ENCODE measurements at places on chromosomes 6 and 20.

GRCh38 chr20:47198996-47199552, 157.4 kb downstream of the ZMYND8 start:
- no peak for DNase-seq

DNA sequence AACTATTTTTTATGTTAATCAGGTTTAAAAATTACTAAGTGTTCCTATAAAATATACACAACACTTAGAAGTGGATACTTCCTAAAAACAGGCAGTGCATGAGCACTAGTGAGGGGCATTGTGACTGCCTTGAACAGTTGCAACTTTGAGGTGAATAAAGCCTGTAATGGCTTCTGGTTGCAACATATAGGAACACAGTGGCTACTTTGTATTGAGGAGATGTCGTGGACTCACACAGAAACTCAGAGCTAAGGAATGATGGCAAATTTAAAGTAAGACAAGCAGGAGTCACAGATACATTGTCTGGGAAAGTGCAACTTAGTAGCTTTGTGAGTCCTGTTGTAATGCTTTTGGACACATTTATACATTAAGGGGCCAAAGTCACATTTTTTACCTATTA, 861 bp upstream of the HLA-A start:
- no peak for DNase-seq

GRCh38 chr6:106630366-106630765, 988 bp downstream of the QRSL1 start:
- no peak for DNase-seq

GRCh38 chr6:1949538-1949937, 295.9 kb downstream of the GMDS start:
- no peak for DNase-seq

- DNase-seq = no peak
These were observed 62.1 kb downstream of the OLIG3 start for GRCh38 chr6:137432054-137432611.

DNA sequence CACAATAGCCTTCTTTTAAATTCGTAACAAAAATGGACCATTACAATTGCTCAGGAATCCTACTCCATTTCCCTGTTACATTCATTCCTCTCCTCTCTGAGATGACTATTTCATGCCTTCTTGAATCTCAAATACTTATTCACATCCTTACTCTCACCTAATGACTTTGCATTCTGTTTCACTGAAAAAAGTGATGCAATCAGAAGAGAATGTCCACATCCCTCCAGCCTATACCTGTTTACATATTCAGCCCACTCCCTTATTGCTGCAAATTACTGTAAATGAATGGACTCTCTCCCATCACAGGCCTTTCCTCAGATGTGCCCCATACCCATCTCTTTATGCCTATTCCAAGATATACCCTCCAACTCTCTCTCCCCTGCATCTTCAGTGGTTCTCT, 8.6 kb downstream of the TAAR1 start:
- DNase-seq = no peak

DNA sequence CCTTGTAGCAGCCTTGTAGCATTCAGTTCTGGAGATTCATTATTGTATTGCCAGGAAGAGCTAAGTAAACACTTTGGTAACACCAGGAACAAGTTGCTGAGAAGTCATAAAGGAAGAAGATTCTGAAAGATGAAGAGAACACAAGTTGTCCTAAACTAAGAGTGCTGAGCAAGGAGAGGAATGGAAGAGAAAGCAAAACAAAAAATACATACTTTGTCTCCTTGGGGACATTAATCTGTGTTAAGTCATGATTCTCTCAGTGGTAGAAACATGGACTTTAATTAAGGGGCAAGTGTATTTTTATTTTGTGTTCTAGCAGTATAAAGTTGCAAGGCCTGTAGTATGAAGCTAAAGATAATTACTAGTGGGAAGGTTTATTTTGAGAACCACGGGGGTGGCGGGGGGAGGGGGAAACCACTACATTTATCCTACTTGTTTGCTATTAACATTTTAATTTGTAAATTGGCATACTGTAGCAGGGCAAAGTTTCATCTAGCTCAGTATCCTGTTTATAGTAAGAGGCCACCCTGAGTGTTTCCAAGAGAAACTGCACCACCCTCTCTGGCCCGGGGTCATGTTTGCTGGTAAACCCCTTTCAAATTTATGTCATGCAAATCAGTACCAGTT, 463.0 kb downstream of the CDKAL1 start:
- peak; percentile 23 for DNase-seq

GRCh38 chr6:44269921-44270525, at the start of gene TMEM151B:
Gene TMEM151B (plus strand): TSS chr6:44270450. CDS start chr6:44270743, 293 bp downstream.
- DNase-seq = no peak

DNA sequence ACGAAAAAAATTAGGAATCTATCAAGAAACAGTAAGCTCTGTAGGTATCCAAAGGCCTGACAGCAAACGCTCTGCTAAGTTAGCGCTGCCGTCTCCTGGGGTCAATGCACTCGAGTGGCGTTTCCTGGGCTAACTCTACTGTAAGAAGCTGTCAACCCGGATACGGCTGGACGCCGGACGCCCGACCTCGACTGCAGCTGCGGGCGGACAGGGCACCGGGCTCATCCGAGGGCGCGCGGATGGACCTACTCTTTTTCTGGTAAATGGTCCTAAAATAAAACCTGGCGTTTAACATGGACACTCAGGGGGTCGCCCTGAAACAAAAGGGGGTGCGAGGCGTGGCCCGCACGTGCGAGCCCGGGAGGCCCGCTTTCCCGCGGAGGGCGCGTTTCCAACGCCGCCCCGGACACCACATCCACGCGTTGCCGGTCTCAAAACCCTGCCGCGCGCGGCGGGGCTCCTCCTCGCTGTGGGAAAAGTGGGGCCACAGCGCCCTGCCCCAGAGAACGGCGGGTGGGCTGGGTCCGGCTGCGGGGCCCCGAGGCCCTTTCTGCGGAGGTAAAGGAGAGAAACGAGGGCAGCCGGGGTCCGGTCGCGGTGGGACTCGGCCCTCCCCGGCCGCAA, 537 bp downstream of the TCP1 start:
- DNase-seq = no peak

- peak; percentile 75 for DNase-seq
These were observed 102.1 kb downstream of the TMEM242 start for GRCh38 chr6:157221049-157221816.

GRCh38 chr6:32993363-32993973, 15.9 kb downstream of the HLA-DOA start:
- no peak for DNase-seq

- peak; percentile 52 for DNase-seq
These were observed 85.4 kb upstream of the PRSS16 start for GRCh38 chr6:27161946-27162603.

DNA sequence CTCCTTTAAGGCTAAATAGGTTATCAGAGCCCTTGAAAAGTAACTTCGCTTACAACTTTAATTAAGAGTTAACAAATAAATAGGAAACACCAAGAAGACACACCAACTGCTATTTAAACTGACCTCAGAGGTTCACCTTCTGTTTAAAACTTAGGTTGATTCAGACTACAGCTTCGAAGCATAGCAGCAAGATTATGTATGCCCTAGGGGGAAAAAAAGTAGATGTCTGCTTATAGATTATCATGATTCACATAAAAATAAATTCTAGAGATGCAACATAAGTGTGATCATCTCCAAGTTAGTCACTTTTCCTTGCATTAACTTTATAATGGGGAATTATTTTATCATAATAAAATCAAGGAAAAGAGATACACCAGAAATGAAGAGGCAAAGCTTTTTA, 8.9 kb downstream of the PNISR start:
- no peak for DNase-seq

GRCh38 chr20:64254571-64255360, 782 bp upstream of the PCMTD2 start:
- no peak for DNase-seq

DNA sequence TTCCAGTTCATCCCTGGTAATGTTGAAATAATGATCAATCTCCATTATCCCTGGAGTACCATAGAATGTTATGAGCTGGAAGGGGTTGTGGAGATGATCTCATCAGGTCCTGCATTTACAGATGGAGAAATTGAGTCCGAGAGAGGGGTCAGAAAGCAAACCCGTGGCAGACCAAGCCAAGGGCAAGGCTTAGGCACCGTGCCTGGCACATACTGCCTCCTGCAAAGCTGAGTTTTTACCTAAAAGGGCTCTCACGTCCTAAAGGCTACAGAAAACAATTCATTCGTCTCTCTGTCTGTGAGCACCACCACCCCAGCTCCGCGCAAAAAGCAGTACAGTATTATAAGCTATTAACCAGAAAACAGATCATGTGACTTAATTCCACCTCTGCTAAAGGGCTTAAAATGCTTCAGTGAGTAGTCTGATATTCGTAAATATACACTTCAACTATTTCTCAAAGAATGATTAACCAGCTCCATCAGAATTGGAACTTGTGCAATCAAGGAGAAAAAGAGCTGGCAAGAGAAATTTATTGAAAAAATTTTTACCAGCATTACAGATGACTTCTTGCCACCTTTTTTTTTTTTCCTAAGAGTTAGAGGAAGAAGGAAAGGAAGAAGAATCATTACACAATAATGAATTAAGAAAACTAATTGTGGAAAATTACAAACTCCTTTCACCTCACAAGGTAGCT, 3.4 kb upstream of the PARD6B start:
- no peak for DNase-seq

- no peak for DNase-seq
These were observed 93.0 kb downstream of the ADTRP start for GRCh38 chr6:11685481-11686093.

DNA sequence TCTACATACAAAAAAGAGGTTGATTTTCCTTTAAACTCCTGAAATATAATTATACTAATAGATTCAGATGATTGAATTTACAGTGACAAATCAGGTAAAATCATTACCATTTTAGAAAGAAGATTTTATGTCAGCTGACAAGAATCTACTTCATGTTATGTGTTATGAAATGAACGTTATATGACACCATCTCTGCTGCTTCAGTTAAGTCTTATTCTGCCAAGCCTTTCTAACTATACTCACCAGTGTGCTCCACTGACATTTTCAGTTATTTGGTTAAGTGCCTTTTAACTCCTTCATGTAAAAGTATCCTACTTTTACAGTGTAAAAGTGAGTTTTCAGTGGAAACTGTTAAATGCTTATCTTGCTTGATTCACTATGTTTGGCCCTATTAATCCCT, 80.4 kb downstream of the RWDD2A start:
- DNase-seq = no peak

DNA sequence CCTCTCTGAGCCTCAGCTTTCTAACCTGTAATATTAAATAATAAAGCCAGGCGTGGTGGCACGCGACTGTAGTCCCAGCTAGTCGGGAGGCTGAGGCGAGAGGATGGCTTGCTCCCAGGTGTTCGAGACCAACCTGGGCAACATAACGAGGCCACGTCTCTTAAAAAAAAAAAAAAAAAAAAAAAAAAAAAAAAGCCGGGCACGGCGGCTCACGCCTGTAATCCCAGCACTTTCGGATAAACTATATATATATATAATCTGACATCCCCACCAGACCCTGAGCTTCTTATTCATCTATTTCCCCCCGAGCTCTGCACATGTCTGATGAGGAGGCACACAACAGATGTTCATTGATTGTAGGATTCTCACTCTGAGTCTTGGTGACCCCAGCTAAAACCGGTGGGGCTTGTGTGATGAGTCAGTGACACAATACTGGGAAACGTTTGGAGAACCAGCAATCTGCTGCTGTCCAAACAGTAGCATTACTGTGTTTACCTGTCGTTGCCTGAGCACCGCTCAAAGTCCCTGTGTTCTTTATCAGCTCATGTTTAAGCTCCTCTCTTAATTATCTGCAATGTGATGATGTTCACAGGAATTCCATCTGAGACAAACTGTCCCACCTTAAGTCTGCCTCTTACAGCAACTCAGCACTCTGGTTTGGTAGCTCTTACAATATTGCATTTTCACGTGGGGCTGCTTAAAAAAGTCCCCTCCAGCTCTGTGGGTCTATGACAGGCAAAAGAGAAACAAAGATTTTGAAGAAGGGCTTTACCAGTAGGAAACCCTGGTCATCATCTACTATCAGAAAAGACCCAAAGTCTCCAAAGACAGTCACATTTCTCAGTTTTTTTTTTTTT, 1.0 kb upstream of the SPATA2 start:
- peak; percentile 58 for DNase-seq

- DNase-seq = peak; percentile 67
These were observed 77.6 kb upstream of the FYN start for GRCh38 chr6:111950661-111951496.

- no peak for DNase-seq
These were observed 39.8 kb downstream of the LRRN4 start for GRCh38 chr20:6014017-6014416.

GRCh38 chr6:54204921-54205591, 93.8 kb downstream of the MLIP start:
- DNase-seq = no peak

DNA sequence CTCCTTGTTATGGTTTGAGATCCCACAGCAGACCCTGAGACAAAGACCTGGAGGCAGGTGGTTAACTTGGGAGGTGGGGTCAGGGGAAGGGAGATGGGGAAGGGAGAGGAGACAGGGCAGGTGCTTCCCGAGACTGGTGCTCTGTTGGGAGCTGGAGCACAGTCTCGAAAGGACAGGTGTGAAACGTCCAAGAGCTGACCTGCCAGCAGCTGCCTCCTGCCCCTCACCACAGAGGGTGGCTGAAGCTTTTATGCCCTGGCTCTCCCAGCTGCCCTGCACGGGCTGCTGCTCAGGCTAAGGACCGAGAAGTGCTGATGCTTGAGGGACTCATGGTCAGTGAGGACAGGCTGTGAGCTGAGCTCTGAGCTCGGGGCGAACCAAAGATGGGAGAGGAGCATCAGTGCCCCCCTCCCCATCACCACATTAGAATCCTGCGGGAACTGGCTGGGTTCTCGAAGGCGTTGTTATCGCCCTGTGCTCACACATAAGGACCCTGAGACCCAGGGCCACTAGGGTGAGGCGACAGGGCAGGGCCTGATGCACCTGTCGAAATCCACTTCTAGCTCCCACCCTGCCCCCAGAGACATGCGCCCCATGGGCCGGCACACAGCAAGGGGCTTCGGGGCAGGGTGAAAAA, 25.3 kb upstream of the CD93 start:
- DNase-seq = peak; percentile 96

- no peak for DNase-seq
These were observed 10.8 kb downstream of the ASXL1 start for GRCh38 chr20:32368925-32369324.

- DNase-seq = no peak
These were observed 100.1 kb downstream of the CDC5L start for GRCh38 chr6:44487586-44487985.

- no peak for DNase-seq
These were observed 23.2 kb downstream of the GHRH start for GRCh38 chr20:37238426-37238825.
